CD4-positive, alpha-beta T cell treated with Interferon gamma for 1 hour (primary cell): ENCODE measurements at places on chromosomes 6 and 20.

- peak; percentile 46 for DNase-seq
Observed at GRCh38 chr6:13303668-13304017, 24.7 kb downstream of the TBC1D7 start.

DNA sequence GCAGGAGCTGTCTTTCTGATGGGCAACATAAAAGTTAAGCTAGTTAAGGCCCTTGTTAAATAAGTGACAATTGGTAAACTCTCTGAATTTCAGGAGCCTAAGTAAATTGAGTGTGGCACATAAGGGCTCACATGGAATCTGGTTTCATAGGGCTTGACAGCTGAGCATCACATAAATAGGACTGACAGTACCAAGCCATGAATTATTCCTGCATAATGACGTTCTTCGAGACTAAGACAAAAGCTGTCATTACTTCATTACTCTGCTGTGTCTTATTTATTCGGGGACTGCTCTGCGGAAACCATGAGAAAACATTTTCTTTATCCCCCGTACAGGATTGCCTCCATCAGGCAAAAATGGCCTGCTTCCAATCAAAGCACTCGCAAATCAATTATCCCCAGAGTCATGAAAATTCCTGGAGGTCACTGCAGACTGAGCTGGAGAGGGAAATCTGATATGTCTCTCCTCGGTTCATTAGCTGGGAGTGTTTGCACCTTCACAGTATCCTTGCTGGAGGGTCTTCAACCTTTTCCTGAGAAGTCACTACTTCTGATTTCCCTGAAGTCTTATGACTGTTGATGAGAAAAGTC, 311.4 kb downstream of the CDH26 start:
- no peak for DNase-seq

DNA sequence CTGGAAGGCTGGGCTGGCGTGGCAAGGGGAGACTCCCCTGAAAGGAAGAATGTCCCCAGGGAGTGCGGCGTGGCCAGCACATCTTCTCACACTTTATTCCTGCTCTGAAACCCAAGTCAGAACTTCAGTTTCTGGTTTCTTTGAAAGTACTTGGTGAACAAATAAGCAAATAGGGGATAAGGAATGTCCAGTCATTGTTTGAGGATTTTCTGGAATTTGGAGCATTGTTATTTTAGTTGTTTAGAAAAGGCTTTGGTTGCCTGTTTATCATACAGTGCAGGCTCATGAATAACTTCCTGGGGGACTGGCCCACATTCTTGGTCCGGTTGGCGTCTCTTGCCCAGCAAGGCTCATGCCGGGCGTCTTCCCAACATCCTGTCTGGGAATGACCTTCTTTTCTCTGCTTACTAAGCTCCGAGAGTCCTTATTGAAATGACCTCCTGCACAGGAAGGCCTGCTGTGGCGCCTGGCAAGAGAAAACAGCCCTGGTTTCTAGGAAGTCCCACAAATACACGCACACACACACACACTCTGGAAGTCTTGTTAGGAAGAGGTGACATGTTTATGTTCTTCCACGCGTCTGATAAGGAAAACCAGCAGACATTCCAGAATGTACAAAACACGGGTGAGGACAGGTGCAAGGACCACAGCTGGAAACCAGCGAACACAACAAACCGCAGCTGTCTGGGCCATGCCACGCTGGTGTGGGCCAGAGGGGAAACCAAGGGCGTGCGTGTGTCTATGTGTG, 71.9 kb downstream of the TMEM170B start:
- no peak for DNase-seq

DNA sequence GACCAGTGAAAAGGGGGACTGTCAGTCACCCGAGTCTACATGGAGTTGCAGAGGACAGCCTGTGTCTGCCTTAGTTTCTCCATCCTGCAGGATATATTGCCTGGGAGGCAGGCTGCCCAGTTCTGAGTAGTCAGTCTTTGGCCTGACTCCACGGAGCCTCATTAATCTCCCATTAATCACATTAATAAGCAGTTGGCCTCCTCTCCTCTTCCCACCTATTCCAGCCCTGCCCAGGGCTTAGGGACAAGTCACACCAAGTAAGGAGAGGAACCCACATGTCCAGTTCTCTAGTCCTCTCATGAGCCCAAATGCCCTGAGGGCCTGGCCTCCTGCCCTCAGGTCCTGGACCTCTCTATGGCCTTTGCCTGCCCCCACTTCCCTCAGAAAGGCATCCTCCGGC, 1.3 kb upstream of the MUCL3 start:
- no peak for DNase-seq

DNA sequence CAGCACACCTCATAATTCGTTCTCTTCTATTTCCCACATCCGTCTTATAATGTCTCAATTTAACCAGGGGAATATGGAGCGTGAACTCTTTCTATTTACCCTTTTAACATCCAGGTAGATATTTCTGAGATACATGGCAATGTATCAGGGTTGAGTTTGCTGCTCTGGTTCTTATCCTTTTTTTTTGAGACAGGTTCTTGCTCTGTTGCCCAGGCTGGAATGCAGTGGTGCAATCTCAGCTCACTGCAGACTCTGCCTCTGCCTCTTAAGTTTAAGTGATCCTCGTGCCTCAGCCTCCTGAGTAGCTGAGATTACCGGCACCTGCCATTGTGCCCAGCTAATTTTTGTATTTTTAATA, 36.5 kb downstream of the KLHL31 start:
- DNase-seq, result no peak

- peak; percentile 68 for DNase-seq
Observed at GRCh38 chr6:32943864-32944649, 3.2 kb upstream of the HLA-DMB start.

- no peak for DNase-seq
Observed at GRCh38 chr20:61916318-61916891, 149.3 kb downstream of the TAF4 start.

DNA sequence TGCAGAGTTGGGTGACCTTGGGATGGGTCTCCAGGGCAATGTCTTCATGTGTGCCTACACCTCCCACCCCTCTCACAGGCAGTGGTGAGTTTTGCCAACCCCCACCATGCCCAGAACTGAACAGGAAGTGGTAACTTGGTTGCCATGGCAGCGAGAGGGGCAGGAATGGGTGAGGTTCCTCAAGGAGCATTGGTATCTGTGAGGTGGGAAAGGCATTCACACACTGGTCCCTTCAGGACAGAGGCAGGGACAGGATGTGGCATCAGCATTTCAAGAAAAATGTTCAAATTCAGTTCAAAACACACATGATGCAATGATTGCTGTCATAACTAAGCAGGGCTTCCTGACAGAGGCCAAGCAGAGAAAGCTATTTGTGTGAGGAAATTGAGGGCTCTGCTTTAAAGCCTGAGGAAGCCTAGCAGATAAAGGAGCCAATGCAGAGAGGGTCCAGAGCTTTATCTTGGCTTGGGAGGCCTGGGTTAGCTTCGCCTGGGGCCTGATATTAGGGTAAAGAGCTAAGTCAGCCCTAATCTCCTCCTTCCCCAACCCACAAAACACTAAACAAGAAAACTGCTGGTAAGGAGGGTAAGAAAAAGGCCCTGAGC, 551 bp downstream of the TREML2 start:
- DNase-seq, result peak; percentile 79

DNA sequence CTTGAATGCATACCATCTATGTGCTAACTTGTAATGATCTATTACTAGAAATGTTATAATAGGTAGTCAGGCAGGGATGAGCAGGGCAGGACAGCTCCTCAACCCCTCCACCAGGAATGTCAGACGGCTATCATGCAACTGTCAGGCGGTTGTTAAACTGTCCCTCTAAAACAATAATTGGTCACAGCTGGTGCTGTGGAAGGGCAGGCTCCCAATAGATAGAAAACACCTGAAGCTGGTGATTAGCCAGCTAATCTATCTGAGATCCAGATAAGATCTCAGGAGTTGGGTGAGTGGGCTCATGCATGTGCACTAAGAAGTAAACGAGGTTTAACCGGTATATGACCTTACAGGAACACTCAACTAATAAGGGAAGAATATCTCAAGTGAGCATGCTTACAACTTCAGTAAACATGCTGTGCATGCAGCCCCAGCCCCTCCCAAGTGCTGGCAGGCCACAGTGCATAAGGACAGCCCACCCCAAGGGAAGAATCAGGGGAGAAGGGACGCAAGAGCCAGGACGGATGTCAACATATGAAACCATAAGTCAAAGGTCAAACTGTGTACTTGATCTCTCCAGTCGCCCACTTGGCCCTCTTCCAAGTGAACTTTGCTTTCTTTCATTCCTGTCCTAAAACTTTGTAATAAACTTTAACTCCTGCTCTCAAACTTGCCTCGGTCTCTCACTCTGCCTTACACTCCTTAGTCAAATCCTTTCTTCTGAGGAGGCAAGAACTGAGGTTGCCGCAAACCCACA, 566.2 kb upstream of the NRSN1 start:
- DNase-seq, result no peak

DNA sequence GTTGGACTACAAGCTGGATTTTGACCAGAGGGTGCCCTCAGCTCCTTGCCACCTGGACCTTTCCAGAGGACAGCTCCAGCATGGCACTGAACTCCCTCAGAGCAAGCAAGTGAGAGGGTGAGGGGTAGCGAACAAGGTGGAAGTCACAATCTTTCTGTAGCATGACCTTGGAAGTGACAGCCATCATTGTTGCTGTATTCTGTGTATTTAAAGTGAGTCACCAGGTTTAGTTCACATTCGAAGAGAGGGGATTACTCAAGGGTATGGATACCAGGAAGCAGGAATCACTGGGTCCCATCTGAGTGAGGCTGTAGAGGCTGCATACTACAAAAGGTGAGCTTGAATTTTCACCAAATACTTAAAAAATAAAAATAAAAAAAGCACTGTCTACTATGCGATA, 280.0 kb upstream of the SPTLC3 start:
- no peak for DNase-seq

DNA sequence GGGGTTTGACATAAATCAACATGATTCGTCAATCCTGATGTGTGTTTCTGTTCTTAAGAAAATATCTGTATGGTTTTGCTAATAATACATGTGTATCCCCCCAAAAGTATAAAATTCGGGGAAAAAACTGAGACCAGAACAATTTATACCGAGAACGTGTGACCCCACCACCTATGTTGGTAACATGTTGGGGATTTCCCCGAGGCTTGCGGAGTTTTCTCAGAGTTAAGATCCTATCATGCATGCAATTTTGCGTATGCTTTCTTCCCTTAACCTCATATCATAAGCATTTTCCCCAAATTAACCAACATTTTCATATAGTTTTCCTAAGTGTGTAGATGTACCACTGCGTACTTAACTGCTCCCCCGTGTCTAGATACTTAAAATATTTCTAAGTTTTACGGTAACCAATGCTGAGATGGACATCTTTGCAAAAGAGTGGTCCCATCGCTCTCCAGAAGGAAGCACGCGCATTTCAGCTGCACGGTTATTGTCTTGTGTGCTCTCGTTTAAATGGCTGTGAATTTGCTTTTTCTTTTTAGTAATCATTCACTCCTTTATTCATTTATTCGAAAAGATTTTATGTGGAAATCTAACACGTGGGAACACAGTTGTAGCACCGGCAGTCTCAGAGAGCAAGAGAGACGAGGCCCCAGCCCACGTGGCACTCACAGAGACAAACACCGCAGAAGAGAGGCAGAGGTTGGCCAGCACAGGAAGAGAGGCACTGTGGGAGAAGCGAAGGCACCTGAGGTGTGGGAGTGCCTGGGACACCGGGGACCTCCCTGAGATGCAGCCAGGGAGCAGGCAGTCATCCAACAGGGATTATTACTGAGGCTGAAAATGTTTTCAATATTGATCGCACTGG, 13.2 kb upstream of the IRF4 start:
- no peak for DNase-seq
